Naive B cell (primary cell): ENCODE measurements at places on chromosomes 12 and 14.

- no peak for DNase-seq
Observed at GRCh38 chr12:105956662-105957457, 181.9 kb downstream of the NUAK1 start.

DNA sequence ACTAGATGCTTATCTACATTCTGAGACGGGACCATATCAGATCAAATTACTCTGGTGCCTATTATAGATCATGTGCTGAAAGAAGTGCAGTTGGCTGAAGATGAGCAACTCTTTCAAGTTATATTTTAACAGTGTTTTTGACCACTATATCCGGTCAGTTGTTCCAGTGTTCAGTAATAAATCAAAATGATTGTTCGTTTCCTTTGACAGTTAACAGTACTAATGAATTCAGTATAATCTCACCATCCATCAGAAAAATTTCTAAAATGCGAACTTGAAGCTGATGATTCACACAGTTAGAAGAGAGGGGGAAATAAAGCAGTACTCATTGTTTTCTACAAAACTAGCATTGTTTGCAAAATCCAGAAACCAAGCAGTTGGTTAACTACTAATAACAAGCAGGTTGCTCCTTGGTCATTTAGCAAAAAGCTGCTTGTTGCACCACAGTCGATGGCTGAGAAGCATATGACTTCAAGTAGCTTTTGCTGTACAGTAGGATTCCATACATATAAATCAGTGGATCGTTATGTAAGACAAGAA lies 2.3 kb downstream of the RPS6KA5 start:
- no peak for DNase-seq

DNA sequence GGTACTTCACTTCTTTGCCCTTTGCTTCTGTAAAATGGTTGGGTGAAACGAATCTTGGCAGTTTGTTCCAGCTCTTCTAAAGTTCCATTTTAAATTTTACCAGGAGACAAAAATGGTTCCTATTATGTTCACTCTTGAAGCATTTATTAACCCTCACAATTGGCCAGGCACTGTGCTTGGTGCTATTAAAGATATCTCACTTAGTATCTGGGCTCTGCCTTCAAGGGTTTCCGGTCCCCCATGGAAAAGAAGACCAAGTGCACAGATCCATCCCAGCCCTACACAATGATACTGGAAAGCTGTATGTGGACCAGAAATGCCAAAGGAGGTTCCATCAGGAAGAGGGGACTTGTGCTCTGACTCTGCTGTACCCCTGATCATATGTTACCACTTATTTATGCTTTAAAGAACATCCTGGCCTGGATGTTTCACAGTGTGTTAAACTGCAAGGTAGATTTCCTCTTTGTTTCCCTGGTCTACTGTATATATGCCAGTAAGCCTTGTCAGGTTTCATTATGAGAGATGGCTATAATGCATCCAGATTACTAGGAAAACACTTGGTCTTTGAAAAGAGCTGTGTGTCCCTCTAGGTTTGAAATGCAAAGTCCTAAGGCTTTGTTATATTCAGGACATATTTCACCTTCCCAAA lies 154.8 kb downstream of the PRKCH start:
- DNase-seq = no peak

- DNase-seq = no peak
Observed at GRCh38 chr12:78725951-78726580, 138.5 kb upstream of the SYT1 start.

GRCh38 chr12:120121766-120122293 lies 5.3 kb upstream of the RAB35 start:
- DNase-seq = no peak

DNA sequence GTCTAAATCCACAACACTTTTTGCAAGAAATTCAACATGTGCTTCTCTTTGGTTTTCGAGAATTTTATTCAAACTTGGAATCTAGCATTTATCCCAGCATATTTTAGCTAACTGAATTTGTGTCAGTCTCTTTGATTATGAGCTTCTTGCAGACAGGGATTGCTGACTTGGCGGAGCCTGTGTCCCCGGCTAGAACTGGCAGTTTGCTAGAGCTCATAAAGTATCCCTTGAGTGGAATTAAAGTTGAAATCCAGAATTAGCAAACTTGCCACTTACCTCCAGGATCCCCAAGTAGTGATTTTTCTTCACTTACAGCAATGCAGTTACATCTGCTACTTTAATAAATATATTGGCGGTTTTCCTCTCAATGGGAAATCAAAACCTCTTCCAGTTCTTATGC lies 306.9 kb downstream of the AACS start:
- DNase-seq = no peak

DNA sequence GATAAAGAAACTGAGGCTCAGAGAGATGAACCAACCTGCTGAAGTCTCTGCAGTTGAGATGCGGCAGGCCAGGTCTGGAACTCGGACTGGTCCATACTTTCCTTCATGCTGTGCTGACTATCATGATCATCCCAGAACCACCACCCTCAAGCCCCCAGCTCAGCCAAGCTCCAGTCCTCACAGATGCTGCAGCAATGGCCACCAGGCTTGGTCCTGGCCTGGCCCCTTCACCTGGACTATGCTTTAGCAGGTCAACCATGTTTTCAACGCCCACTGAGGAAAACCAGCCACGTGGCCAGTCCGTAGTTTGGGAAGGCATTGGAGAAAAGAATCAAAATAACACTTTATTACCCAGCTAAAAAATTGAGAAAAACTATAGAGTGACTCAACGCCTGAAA lies 1.4 kb downstream of the GPR68 start:
- DNase-seq = no peak

- DNase-seq = no peak
Observed at GRCh38 chr14:68790644-68791077, 2.2 kb downstream of the ZFP36L1 start.

- DNase-seq = no peak
Observed at GRCh38 chr14:55073856-55074255, 22.4 kb downstream of the MAPK1IP1L start.

DNA sequence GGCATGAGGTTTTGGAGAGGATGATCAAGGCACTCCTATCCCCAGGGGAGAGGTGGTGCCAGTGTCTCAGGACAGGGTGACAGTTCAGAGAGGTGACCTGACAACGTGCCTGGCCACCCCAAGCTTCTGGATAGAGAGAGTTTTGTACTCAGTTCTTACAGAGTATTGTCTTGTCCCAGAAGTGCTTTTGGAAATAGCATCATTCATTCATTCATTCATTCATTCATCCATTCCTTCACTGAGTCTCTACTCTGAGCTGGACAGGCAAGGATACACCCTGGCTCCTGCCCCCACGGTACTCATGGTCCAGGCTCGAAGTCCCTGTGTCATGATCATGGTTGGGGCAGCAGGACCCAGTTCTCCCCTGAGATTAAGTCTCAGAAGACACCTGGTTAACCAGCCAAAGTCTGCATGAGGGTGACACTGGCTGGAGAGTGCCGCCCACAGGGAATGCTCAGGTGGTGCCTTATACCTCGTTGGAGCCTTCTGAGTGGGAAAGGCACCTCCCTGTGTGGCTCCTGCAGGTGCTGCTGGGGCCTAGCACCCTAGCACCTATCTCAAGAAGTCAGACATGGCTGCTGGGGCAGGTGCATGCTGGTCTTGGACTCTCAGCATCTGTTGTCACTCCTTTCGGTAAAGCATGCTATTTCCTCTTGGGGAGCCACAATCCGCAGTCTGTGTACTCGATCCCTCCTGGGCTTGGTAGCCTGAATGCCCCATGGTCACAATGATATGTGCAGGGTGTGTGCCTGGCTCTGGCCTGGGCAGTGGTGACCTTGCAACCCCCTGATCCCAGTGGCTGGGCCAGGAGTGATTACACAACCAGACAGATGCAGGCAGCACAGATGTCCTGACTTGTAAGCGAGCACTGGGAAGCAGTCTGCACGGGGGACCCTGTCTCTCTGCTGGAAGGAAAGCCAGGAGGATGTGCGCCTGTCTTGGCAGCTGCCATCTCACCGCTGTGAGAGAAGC lies 57.8 kb downstream of the C14orf132 start:
- no peak for DNase-seq
